Activated naive CD4-positive, alpha-beta T cell treated with Interleukin-2 at 50 U/mL for 16 hours (primary cell): ENCODE measurements at places on chromosomes 16 and 17.

DNA sequence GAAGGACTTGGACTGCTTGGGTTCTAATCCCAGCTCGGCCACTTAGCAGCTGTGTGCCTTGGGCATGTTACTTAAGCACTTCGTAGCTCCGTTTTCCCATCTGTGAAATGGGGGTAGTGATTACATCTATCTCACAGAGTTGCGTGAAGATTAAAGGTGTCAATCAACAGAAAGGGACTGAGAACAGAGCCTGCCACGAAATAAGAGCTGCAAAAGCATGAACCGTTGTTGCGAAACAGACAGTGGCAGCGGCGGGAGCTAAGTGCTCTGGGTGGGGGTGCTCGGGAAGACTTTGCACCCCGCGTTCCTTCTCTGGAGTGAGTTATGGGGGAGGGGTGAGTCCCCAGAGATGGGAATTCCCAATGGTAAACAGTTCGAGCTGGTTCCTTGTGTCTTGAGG, 79.6 kb upstream of the LHX1 start:
- DNase-seq: no peak

DNA sequence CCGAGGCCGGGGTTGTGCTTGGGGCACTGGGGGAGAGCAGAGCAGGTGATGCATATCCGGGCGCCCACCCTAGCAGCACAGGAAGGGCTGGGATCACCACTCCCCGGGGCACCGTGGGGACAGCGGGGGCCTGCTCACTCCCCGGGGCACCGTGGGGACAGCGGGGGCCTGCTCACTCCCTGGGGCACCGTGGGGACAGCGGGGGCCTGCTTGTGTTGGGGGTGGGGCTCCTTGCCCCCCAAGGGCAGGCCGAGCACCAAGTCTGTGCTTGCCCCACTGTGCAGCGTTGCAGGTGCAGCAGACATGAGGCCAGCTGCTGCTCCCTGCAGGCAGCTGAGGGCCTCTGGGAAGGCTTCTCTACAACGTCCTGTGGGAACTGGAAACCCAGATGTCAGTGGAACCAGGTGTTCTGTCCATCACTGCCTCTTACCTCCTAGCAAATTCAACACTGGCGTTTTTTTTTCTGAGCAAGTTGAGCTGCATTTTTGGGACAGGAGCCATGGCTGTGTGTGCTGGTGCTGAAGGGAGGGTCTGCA, 25.0 kb upstream of the ZNF750 start:
- DNase-seq: no peak

GRCh38 chr16:15547768-15548096, 95.2 kb downstream of the MARF1 start:
- DNase-seq: no peak

DNA sequence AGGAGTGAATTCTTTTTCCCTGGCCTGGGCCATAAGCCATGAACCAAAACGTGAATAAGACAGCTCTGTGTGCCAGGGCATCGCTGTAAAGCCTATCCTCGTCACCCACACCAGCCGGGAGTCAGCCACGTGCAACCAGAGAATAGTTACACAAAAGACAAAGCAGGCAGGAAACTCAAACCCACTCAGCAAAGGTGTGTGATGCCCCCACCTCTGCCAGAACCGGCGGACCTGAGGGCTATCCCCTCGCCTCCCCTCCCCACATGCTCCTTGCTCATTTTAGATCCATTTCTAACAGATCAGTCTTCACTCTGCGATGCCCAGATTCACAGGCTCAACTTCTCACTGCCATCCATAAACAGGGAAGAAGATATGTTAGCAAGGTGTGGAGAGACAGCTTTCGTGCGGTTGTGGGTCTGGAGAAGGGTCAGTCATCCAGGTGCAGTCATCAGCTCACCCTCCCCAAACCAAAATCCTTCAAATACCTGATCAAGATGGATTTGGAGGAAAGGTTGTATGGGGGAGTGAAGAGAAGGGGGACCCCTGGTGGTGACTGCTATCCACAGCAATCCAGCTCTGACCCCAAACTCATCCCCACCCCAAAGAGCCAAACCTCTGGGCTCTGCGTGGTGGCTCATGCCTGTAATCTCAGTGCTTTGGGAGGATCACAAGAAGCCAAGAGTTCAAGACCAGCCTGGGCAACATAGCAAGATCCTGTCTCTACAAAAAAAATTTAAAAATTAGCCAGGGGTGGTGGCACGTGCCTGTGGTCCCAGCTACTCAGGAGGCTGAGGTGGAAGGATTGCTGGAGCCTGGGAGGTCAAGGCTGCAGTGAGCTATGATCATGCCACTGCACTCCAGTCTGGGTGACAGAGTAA, 219.2 kb downstream of the C16orf78 start:
- DNase-seq: peak; percentile 9

- DNase-seq: no peak
These were observed 10.2 kb downstream of the MARCHF10 start for GRCh38 chr17:62797959-62798358.

GRCh38 chr17:69300222-69300621, 26.7 kb downstream of the ABCA5 start:
- no peak for DNase-seq
